ENCODE measurements at places on chromosomes 3 and 15.

DNA sequence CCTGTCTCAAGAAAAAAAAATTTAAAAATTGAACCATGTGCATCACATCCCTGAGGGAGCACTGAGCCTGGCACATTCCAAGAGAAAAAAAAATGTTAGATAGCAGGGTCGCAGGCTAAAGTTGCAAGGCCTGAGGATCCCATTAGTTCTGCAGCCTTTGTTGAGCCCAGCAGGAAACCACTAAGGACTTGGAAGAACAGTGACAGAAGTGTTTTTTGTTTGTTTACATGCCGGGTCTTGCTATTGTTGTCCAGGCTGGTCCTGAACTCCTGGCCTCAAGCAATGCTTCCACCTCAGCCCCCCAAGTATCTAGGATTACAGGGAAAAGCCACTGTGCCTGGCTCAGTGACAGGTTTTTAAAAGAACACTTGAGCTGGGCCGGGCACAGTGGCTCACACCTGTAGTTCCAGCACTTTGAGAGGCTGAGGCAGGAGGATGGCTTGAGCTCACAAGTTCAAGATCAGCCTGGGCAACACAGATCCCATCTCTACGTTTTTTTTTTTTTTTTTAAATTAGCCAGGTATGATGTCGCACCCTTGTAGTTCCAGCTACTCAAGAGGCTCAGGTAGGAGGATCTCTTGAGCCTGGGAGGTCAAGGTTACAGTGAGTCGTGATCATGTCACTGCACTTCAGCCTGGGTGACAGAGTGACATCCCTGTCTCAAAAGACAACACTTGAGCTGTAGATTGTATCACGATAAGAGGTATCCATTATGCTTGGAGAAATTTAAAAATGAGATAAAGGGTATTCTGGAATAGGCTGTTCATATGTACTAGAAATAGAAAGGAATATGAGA lies 15.2 kb downstream of the CHAC1 start:
- DNase-seq: no peak

GRCh38 chr15:59369597-59369996 lies 3.1 kb downstream of the MYO1E start:
- no peak for DNase-seq

DNA sequence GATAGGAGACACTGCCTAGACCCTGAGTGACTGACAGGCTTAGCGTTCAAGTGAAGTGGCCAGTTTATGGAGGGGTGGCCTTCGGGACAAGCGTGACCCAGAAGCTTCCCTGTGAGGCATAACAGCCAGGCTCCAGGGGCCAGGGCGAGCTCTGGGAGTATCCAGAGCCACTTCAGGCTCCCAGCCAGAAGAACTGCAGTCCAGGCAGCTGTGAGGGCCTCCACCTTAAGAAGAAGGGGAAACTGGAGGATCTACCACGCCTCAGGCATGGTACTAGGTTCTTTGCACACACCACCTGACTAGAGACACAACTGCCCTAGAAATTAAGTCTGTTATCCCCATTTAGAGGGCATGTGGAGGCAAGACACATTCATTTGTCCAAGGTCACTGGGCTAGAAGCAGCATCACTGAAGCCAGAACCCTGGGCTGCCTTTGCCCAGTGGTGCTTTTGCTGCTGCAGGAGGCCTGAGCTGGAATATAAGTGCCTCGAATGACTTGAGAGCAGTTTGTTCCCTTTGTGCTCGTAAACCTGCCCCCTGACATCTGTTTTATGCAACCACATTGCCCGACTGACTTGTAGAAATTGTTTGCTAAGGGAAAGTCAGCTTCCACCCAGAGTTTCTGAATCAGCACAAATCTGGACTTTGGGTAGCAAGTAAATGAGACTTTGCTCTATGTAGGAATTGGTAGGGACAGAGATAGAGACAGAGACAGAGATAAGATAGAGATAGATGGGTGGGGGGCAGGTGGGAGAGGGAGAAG lies 23.3 kb downstream of the RASGRF1 start:
- no peak for DNase-seq

DNA sequence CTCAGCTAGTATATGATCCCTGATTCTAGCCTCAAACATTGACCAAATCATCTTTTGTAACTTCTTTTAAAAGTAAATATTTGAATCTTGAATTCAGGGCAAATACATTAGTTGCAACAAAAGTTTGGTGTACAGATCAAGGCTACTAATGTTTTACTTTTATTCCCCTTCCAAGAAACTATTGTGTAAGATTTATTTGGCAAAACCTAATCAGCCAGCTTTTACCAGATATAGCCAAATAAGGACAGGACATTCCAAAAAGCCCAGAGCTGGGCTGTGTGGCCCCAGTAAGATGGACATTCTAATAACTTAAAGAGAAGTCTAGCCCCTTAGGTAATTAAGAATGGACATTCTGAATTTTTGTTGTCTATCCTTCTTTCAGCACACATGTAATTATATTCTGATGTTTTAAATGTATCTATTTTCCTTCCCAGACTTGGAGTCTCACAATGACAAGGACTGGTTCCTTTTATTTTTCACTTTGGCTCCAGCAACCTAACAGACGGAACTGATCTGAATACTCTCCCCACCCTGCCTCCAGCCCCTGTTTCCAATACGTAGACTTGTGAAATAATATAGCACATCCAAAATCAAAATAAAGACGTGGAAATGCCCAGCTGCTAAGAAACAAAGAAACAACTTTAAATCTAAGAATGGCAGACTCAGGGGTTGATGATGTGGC lies 48.1 kb downstream of the STARD5 start:
- no peak for DNase-seq

- no peak for DNase-seq
Measured at GRCh38 chr3:193530231-193531165, 24.2 kb downstream of the ATP13A4 start.
